Activated CD4-positive, alpha-beta T cell treated with anti-CD3 and anti-CD28 coated beads, Interleukin-2, amount 10 ng/mL, durations not matched to agents 24 days and 14 days (primary cell): ENCODE measurements at places on chromosomes 6 and 20. TPM values are rescaled to one million over a fixed set of nuclear protein-coding genes. Genes with fewer than 3 reads are reported as not detected.

Gene FRK
- not detected in 2 replicates for total RNA-seq

GRCh38 chr6:151001387-151002056, 136.0 kb downstream of the MTHFD1L start:
- DNase-seq, result no peak

- DNase-seq, result no peak
Observed at GRCh38 chr6:158154816-158155215, 13.2 kb downstream of the SERAC1 start.

DNA sequence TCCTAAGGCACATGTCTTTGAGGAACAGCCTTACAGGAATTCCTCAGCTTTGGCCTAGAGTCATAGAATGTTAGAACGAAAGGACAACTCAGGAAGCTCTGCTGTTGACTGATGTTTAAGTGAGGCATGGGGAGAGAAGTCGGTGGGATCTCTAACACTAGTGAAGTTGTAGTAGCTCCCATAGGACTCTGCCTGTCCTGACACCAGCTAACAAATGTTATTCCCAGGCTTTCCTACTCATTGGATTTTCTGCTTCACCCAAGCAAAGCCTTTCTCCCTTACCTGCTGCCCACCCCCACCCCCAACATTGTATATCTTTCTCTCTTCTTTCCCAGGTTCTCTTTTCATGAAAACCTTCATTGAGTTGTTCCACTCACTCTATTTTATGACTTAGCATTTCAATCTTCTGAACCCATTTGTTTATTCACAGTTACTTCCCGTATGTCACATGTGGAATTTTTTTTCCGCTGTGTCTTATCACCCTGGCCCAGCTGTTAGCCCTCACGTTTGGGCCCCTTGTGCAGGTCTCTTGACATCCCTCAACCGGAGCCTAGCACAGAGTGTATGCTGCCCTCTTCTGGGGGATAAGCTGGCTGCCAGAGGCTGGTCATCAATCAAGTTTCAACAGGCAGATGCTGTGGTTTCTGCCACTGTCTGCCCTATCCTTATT, 39.2 kb upstream of the RNF8 start:
- peak; percentile 87 for DNase-seq

DNA sequence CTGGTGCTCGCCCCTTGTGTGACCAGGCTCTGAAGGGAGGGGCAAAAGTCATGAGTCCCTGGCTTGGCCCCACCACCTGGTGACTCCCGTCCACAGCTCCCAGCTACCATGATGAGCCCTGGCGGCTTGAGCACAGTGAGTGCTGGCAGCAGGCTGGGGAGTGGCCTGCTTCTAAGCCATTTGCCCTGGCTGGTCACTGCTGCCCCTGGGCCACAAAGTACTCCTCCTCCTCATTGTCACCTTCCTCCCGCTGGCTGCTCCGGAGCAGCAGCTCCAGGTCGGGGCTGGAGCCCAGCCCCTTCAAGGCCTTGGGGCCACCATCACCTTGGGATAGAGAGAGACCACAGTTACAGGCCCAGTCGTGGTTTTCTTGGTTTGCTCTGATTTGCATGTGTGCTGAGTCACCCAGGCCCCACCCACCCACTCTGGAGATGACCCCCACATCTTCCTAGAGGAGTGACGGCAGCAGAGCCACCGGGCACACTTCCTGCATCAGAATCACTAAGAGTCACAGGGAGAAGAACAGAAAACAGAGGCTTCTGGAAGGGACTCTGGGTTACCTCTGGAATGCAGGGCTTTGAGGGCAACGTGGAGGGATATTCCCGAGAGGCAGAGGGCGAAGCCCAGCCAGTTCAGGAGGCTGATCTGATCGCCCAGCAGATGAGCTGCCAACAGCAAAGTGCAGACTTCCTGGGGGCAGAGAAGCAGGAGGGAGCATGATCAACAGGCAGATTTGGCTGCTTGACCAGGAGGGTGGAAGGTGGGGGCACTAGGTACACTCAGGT, 42.1 kb upstream of the CDH22 start:
- DNase-seq, result no peak

Gene FLRT3
- total RNA-seq, result not detected in 2 replicates

Gene GHRH
- not detected in 2 replicates for total RNA-seq
